ENCODE measurements at places on chromosomes 2 and 18.
A peak's percentile ranks its signal among the peaks of the same experiment; 100 is the strongest.

DNA sequence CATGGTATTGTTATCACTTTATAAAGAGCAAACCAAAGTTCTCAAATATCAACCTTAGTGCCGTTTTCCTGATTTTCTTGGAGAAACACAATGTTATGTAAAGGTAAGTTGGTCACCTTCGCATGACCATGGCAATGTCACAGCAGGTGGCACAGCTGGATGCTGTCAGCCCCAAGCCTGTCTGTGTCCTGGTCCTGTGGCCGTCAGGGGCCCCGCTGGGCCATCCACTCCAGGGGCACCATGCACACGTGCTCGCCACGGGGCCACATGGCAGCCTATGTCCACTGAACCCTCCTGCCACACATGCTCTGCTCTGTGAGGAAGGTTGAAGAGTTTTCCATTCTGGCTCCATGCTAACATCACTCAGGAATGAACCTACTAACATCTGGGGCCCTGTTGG lies 85.9 kb downstream of the EIPR1 start:
- DNase-seq = no peak

- DNase-seq = no peak
These were observed 9.1 kb downstream of the THNSL2 start for GRCh38 chr2:88179228-88179679.

- peak; percentile 33 for DNase-seq
These were observed 42.2 kb downstream of the HIBCH start for GRCh38 chr2:190277234-190278112.

DNA sequence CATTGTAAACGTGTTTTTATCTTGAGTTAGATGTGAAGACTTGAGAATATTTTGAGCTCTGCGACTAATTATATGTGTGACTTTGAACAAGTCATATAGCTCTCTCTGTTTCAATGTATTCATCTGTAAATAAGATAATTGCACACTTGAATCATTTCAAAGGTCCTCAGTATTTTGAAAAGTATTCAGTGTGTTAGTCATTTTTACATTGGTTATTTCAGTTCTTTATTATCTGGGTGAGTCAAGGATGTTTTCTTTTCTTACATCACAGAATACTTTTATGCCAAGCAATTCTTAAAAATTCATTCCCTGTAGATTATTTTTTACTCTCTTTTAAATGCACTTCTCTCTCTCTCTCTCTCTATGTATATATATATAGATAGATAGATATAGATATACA lies 1098.0 kb upstream of the ZEB2 start:
- DNase-seq = no peak

DNA sequence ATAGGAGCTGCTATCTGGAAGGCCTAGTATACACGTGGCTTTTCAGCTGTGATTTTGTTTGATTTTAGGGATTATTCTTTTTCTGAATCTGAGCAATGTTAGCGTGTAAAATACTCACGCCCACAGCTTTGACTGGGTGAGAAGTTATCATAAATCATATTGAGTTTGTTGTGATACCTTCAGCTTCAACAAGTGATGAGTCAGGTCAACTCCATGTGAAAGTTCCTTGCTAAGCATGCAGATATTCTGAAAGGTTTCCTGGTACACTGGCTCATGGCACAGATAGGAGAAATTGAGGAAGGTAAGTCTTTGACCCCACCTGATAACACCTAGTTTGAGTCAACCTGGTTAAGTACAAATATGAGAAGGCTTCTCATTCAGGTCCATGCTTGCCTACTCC lies at the start of gene GKN1:
Gene GKN1 (plus strand): TSS at position 386 of the 400 bp plus-strand sequence. CDS start 42 bp downstream, outside the sequence.
- no peak for DNase-seq

DNA sequence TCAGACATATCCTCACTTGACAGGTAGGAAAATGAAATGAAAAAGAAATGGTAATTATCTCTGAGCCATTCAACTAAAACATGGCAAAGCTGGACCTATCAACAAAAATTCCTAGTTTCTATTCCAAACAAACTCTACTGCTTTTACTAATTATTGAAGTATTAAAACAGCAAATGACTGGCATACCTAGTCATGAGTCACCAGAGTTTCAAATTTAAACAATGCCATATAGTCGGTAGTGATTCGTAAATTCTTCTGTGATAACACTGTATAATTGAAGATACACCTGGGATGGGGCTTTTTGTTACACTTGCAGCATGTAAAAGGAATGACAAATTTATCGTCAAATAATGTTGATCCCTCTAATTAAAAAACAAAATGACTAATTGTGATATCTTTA lies 153.1 kb upstream of the THUMPD2 start:
- DNase-seq = no peak

- DNase-seq = no peak
These were observed 372.6 kb upstream of the VRK2 start for GRCh38 chr2:57674025-57674424.

DNA sequence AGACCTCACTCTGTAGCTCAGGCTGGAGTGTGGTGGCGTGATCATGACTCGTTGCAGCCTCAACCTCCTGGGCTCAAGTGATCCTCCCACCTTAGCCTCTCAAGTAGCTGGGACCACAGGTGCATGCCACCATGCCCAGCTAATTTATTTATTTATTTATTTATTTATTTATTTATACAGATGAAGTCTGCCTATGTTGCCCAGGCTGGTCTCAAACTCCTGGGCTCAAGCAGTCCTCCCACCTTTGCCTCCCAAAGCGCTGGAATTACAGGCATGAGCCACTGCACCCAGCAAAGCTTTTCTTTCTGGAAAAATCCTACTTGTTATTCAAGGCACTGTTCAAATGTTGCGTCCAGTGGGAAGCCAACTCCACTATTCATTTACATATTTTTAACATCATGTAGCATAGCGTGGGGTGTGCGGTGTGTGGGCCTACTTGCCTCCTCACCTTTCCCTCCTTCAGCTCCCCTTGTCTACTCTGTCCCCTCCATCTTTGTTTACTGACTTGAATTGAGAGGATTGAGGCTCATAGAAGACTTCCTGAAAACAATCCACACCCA lies 6.8 kb upstream of the RHOB start:
- DNase-seq = no peak

DNA sequence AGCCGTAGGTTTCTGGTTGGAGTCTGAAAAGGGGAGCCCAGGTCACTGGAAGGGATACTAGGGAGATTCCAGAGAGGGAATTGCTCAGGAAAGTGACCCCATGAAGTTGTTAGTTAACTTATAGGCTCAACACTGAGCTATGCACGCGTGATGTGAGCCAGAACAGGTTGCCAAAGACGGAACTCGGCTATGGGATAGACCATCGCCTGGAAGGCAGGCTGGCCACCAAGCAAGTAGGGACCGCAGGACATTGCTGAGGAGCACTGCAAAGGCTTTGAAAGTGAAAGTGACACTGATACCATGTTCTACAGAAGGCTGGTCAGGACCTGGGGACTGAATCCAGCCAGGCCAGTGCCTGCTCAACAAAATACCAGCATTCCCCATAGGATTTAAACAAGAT lies 7.3 kb downstream of the FARP2 start:
- DNase-seq = no peak

GRCh38 chr2:70901227-70902066 lies 34.3 kb upstream of the ATP6V1B1 start:
- no peak for DNase-seq

GRCh38 chr18:76452357-76452756 lies 42.7 kb downstream of the ZNF516 start:
- DNase-seq = no peak

- no peak for DNase-seq
These were observed 166.4 kb downstream of the MGAT5 start for GRCh38 chr2:134420259-134420658.

DNA sequence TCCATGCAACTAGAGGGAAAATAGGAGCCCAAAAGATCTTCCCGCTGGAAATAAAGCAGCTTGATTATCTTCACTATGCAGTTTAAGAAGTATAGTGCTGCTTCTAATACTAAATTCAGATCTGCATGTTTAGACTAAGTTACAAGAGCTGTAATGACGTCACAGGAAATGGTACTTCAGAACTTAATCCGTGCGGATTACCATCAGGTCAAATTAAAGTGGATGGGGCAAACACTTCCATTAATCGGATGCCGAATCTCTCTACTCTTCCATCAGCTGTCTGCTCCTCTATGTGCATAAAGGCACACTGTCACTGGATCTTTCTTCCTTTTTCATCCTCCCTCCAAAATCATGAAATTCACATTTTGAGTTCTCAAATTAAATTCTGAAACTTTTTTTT lies 52.6 kb downstream of the TRAPPC12 start:
- DNase-seq = no peak

GRCh38 chr2:17638196-17638743 lies 97.8 kb downstream of the VSNL1 start:
- no peak for DNase-seq

- DNase-seq = no peak
These were observed 149.2 kb upstream of the NOSTRIN start for GRCh38 chr2:168652997-168653921.

GRCh38 chr2:20532634-20533437 lies 86.0 kb downstream of the RHOB start:
- no peak for DNase-seq

- no peak for DNase-seq
These were observed 226.6 kb downstream of the ANKRD30B start for GRCh38 chr18:14974576-14974975.

- no peak for DNase-seq
These were observed 557.2 kb downstream of the ERBB4 start for GRCh38 chr2:211981451-211981850.

DNA sequence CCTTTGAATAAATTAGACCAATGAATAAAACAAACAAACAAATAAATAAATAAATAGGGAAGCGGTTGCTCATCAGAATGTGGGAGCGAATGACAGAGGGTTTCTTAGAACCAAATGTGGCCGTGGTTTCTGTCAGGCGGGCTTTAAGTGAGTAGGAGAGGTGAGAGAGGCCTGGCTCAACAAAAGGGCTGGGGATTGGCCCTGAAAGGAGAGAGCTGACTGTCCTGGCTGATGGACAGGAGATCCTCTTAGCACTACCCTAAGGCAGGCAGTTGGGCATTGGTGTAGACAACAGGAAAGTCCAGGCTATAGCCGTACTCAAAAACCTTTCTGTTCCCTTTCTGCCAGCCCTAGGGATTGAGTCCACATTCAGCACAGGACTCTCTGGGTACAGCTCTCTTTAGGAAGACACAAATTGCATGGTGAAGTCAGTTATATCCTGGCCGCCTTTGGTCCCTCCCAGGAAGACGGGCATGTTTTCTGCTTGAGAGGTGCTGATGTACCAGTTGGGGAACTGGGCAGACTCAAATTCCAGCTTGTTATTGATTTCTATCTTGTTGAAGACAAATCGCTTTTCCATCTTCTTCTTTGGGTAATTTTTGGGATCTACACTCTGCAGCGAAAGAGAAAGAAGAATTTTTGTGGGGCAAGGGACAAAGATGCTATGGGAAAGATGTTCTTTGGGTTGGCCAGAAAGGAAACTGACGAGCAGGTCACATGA lies 6.5 kb downstream of the IL1B start:
- DNase-seq = no peak

DNA sequence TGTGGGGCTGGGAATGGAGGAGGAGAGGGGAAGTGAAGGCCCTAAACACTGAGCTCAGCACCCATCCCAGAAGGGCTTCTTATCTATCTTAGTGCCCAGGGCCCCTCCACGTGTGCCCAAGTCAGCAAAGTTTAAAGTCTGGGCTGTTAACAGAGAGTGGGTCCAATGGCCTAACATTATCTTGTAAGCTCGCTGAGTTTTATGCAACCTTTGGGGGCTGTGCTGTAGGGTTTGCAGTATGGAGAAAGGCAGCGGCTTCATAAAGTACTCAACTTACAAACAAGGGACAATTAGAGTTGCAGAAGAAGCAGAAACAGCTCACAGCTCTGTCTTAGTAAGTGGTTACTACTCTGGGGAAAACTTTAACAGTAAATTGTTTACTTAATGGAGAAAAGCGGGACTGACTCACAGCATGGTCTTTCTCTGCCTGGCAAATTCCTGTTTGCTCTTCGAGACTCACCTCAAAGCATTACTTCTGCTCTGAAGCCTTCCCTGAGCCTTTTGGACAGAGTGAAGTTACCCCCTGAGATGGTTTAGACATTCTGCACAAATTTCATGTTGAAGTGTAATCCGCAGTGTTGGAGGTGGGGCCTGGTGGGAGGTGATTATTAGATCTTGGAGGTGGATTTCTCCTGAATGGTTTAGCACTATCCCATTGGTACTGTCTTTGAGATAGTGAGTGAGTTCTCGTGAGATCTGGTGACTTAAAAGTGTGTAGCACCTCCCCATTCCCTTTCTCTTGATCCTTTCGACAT lies 9.0 kb downstream of the ENOSF1 start:
- DNase-seq = no peak

- DNase-seq = no peak
These were observed 527.0 kb downstream of the TNS1 start for GRCh38 chr2:217475791-217476190.

- DNase-seq = peak; percentile 24
These were observed 548 bp upstream of the FBLN7 start for GRCh38 chr2:112137516-112138158.

DNA sequence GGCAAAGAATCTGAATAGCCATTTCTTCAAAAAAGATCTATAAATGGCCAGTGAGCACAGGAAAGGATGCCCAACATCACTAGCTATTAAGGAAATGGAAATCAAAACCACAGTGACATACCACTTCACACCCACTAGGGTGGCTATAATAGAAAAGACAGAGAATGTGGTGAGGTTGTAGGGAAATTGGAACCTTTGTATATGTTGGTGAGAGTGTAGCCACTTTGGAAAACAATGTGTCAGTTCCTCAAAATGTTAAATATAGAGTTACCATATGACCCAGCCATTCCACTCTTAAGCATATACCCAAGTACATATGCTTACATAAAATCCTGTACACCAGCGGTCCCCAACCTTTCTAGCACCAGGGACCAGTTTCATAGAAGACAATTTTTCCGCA lies 152.8 kb downstream of the SMAD2 start:
- DNase-seq = no peak

- DNase-seq = no peak
These were observed 303.5 kb upstream of the ZNF804A start for GRCh38 chr2:184294831-184295230.

DNA sequence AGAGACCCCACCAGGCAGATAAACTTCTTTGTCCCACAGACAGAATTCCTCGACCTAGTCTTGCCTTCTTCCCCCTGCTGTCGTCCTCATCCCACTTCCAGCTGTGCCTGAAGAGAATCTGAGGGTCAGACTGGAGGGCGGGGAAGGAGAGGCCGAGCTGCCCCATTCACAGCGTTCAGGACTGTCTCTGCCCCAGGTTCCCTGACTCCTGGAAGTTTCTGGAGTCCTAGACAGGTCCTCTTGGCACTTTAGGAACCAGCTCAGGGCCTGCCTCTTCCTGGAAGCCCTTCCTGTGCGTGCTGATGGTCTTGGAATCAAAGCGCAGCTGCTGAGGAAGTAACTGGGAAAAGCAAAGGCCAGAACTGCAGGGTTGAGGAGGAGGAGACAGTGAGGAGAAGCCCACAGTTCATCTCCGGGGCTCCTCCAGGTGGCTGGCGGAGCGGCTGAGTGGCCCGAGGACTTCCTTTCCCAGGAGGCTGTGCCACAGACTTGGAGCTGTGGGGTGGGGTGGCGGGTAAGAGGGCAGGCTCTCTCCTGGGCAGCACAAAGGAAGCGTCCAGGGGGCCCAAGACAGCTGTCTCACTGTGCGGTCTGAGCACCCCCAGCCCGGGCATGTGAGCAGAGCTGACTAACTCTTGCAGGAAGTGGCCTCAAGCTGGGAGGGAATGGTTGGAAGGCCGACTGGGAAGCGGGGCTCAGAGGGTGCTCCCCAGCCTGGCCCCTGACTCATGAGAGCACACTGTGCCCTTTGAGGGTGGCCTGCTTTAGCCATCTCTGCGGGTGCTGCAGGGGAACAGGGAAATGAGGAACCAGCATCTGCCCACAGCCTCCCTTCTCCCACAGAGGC lies 39.5 kb downstream of the SDC1 start:
- DNase-seq = peak; percentile 14

- DNase-seq = no peak
These were observed 4.5 kb downstream of the SCYGR3 start for GRCh38 chr2:227610123-227610522.

Data from CD4-positive, alpha-beta T cell treated with Interferon alpha-2 for 1 hour (primary cell).